ENCODE measurements at places on chromosomes 16 and 17.

- DNase-seq = no peak
Observed at GRCh38 chr17:39687101-39687545, 734 bp downstream of the PGAP3 start.

- no peak for DNase-seq
Observed at GRCh38 chr16:5044011-5044540, 10.3 kb upstream of the NAGPA start.

- no peak for DNase-seq
Observed at GRCh38 chr17:2083613-2084035, 28.7 kb downstream of the HIC1 start.

GRCh38 chr17:10034719-10035475 lies 129.8 kb upstream of the RCVRN start:
- no peak for DNase-seq

DNA sequence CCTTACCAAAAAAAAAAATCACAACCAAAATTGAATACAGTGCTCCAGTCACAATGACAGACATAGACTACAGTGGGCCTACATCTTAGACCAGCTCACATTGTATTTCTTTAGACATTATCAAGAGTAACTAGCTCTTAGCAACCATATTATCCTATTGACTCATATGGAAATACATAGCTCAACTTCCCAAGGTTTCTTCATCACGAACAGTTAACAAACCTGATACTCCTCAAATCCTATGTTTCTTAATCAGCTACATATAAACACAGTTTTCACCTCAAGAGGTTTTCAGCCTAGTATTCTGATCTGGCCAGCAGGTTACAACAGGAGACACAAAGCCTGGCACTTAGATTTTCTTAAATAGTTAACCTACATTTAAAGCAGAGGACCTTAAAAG lies 29.7 kb downstream of the CMC2 start:
- no peak for DNase-seq

DNA sequence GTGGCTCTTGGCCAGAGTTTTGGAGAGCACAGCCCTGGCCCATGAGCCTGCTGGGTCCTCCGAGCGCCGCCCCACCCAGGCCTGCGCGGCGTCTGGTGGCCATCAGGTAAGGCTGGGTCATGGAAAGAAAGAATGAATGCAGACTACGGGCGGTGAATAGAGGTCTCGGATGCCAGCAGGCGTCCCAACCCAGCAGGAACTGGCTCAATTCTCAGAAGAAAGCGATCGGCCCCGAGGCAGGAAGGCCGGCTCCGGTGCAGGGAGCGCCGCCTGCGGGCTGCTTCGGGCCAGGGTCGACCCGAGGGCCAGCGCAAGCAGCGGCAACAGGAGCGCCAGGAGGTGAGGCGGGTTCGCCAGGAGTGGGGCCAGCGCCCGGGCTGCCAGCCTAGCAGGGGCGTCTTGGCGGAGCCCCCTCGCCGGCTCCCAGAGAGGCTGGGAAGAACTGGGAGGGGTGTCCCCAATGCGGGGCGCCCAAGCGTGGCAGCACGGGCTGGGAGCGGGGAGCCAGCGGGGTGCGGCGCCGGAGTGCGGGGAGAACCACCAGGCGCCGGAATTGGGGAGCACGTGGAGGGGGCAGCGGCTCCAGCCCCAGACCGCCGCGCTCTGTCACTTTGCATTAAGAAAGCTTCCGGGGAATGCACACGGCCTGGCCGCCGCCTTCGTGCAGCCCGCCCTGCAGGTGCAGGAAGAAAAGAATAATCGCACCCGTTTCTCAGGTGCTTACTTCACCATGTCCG lies 7.1 kb upstream of the TMC5 start:
- peak; percentile 63 for DNase-seq

GRCh38 chr16:26269673-26270072 lies 577.9 kb downstream of the HS3ST4 start:
- no peak for DNase-seq

GRCh38 chr16:60930291-60930690 lies 1105.9 kb downstream of the CDH8 start:
- no peak for DNase-seq
